ENCODE measurements at places on chromosomes 5 and 9.
A peak's percentile ranks its signal among the peaks of the same experiment; 100 is the strongest.

DNA sequence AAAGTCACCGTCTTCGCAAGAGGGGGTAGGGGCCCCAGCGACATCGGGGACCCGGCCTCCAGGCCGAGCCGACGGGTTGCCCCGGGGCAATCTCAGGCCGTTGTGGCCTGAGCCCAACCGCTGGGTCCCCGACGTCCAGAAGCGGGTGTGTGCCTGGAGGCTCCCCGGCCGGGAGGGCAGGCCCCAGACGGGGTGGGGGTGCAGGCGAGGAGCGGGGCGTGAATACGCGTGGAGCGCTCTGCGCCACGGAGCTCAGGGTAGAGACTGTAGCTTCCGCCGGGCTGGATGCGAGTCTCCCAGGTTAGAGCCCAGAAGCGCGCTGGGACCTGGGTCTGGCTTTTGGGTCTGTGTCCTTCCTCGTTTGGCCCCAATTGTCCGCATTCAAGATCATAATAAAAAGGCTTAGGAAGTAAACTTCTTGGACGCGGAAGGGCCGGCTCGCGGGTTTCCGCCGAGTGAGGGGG is 3.5 kb downstream of the BARX1 start:
- no peak for DNase-seq

DNA sequence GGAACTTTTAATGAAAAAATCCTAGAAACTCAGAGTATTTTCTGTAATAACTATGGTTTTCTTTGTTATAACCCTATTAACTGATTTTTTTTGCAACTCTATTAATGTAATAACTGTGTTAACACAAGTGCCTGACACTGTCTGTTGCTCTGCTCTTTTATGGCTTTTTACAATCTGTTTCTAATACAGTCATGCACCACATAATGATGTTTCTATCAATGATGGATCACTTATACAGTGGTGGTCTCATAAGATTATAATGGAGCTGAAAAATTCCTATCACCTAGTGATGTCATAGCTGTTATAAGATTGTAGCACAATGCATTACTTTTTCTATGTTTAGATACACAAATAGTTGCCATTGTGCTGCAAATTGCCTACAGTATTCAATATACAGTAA is 123.1 kb upstream of the SV2C start:
- DNase-seq, result no peak

GRCh38 chr9:119773823-119774222 is 404.6 kb upstream of the BRINP1 start:
- DNase-seq, result no peak

DNA sequence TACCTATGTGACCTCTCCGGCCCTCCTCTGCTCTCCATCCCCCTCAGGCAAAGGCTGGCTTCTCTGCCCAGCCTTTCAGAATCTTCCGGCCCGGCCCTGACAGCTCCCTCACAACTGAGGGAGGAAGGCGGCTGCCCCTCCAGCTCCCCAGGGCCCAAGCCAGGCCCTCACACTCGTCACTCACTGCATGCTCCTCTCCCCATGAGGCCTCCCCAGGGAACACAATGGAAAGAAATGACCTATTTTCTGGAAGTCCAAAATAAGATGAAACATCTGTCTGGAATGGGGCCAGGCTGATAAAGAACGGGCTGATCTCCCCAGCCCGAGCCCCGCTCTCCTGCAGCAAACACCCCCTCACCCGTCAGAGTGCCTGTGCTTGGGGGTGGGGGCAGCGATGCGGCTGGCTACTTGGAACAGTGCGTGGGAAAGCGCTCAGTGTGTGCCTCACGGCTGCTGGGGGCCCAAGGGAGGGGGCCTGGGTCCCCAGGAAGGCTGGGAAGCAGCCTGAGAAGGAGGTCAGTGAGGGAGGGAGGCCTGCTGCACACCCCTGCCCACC is 11.3 kb downstream of the PDGFRB start:
- DNase-seq, result no peak

DNA sequence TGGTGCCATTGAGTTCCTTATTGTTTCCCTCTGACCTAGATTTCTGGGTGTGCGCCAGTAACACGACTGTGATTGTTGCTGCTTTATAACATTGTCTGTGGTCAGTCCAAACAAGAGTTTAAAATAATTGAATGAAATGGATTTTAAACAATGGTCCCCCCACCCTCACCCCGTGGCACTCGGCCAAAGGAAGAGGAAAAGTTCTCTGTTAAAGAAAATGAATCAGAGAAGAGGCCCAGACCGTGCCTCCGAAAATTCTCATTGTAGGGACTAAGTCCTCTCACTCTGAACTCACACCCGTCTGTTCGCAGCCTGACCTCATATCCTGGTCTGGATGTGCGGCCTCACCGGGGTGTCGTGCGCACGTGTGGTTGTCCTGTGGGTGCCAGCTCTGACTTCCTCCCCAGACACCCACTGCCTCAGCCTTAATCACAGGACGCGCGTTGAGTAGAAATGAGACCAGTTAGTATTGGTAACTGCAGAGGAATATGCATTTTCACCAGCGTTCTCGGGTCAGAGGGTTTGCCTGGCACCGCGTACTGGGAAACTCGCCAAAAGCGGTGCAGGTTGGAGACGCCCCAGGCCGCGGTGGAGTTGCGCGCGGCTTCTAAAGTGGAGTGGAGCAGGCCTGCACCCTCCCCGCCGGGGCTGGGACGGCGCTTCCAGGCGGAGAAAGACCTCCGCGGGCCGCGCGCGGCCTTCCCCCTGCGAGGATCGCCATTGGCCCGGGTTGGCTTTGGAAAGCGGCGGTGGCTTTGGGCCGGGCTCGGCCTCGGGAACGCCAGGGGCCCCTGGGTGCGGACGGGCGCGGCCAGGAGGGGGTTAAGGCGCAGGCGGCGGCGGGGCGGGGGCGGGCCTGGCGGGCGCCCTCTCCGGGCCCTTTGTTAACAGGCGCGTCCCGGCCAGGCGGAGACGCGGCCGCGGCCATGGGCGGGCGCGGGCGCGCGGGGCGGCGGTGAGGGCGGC is at the start of gene ABL1:
TSS of gene ABL1 (plus strand) at position 884 of the 966 bp plus-strand sequence. CDS start 193 bp downstream, outside the sequence.
- peak; percentile 57 for DNase-seq

DNA sequence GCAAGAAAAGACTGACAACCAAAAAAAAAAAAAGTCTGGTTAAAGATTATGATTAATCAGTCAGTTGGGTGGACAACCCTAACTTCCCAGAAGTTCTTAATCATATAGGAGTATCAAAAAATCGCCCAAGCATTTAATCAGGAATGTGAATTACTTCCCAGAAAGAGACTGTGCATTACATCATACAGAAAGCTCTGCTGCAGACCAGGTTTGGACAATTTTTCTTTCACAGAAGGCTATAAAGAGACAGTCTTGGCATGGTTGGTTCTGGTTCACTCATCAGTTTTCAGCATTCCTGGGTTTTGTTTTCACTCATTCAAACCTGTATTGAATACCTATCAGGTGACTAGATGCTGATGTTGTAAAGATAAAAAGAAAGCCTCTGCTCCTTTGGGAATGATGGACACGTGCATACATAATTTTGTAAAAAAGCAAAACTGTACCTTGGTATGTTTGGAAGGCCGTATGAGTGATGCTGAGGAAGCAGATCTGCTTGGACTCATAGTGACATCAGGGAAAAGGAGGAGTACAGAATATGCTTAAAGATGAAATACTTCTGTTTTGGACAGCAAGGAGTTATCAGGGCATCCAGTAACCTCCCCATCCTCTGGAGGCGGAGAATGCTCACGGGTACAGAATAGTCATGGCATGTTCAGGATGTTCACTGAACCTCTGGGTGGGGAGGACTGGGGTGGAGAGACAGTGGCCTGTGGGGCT is 178.4 kb downstream of the GNA14 start:
- no peak for DNase-seq

DNA sequence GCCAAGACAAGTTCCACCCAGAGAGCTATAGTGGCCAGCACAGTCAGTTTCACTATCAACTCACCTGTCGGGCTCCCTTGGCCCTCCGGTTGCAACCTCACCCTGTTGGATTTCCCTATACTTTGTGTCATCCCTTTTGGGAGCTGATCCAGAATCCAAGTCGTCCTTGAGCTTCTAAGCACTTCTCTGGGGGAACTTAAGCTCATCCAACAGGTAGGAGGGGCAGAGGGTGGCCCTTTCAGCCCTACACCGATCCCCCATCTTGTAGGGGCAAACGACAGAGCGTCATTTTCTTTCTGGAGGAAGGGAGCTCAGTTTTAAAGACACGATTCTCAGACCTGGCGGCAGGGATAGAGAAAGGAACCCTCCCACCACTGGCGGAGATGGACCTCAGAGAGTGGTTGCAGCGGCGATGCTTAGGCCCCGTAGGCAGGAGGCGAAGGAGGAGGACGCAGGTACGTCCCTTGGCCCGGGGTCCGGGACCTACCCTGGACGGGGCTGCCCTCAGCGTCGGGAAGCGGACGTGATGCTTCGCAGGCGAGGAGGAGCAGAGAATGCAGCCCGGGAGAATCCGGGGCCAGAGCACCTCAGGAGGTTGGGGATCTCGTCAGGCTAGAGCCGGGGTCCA is 519 bp downstream of the ZER1 start:
- no peak for DNase-seq

GRCh38 chr5:76271836-76272235 is 131.2 kb upstream of the IQGAP2 start:
- no peak for DNase-seq

GRCh38 chr9:77714077-77714549 is 66.0 kb upstream of the GNA14 start:
- no peak for DNase-seq

DNA sequence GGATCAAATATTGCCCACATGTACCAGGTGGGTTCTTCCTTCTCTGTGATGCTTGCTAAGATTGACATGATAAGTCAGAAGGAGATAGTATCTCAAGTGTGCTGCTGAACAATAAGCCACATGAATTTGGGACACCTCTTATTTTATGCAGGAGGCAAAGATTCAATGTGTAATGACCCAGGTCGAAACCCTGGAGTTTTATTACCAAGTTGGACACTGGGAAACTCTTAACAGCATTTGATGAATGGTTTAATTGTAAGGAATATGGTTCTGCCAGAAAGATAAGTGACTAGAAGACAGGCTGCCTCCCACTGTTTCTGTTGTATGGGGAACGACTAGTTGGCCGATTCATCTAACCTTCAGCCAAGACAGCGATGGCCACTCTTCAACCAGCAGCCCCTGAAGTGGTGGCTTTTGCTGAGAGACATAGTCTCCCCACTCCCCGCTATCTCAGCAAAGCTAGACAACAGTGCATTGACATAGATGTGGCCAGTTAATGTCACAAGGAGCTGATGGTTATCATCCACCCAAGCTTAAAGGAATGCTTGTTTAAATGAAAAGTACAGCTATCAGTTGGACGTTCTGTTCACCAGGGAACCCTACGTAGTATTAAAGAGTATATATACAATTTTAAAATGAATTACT is 407.7 kb downstream of the KDM4C start:
- DNase-seq, result no peak

DNA sequence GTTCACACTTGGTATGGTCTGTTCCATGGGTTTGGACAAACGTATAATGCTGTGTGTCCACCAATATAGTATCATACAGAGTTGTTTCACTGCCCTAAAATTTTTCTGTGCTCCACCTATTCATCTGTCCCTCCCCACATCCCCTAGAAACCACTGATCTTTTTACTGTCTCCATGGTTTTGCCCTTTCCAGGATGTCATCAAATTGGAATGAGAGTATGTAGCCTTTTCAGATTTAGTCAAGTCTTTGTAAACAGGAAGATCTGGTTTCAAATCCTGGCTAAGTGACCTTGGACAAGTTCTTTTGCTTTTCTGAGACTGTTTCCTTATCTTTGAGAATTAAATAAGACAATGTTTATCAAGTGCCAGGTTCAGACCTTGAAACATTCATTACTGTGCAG is 13.2 kb upstream of the LVRN start:
- no peak for DNase-seq

DNA sequence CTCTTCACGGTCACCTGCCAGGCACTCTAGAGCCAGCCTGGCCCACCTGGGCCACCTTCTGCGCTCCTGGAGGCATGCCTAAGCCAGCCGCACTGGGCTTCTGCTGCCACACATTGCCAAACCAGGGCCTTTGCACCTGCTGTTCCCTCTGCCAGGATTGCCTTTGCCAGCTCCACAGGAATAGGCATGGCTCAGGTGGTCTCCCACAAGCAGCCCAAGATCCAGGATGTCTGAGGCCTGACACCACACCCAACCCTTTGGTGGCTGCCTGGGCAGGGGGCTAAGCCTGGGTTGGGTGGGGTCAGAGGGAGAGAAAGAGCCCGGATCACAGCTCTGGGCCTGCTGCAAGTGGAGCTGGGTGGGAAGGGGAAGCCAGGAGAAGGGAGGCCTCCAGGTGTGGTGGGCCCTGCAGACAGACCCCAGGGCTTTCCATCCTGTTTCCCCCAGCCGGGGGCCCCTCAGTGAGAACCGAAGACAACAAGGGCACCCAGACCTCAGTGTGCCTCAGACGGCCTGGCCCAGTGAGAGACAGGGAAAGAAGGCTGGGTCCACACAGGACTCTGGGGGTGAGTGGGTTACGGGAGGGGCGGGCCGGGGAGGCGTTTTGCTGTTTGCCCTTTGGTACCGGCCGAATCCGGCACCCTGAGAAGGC is 672 bp upstream of the SUSD3 start:
- DNase-seq, result peak; percentile 10

GRCh38 chr9:93138171-93138764 is 4.2 kb upstream of the NINJ1 start:
- DNase-seq, result peak; percentile 29

- DNase-seq, result no peak
Measured at GRCh38 chr9:38443597-38443996, 19.3 kb upstream of the IGFBPL1 start.

- DNase-seq, result no peak
Measured at GRCh38 chr5:83492331-83492730, 20.8 kb downstream of the VCAN start.

- no peak for DNase-seq
Measured at GRCh38 chr9:3578786-3579185, 53.0 kb upstream of the RFX3 start.

DNA sequence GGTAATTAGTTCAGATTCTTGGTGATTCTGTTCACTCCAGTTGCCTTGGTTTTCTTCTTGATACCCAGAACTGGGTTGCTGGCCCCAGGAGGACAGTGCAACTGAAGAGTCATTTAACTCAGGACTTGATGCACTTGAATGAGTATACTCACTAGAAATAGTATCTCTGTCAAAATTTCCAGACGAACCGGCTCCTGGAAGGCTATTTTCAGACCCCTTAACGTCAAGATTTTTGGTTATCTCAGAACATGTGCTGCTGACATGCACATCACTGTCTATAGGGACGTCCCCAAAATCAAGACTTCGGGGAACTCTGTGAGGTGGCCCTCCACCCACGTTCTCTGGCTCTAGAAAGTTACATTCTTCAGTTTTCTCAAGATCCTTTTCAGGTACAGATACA is 56.7 kb upstream of the PCA3 start:
- DNase-seq, result no peak

DNA sequence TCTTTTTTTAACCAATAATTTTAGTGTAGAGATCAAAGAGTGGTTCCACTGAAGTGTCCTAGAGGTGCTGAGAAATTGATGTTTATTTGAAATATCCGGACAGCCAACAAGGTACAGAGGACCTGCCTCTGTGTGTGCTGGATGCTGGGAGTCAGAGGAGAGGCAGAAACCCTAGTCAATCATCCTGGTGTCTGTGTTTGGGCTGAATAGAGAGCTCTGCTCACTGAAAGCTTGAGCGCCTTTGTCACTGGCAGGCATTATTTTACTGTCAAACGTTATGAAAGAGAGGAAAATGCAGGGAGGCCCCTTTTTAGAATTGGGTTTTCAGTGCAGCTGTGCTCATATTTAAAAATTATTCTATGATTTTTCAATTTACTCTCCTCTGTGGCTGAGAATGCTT is 480.3 kb upstream of the TYRP1 start:
- DNase-seq, result no peak
